Chondrocyte (in vitro differentiated cells): ENCODE measurements at places on chromosomes 3 and 15. TPM values are rescaled to one million over a fixed set of nuclear protein-coding genes. Genes with fewer than 3 reads are reported as not detected.

The STAC gene
- total RNA-seq = 0.07 TPM in 1 of 3 replicates, not detected in the others

DNA sequence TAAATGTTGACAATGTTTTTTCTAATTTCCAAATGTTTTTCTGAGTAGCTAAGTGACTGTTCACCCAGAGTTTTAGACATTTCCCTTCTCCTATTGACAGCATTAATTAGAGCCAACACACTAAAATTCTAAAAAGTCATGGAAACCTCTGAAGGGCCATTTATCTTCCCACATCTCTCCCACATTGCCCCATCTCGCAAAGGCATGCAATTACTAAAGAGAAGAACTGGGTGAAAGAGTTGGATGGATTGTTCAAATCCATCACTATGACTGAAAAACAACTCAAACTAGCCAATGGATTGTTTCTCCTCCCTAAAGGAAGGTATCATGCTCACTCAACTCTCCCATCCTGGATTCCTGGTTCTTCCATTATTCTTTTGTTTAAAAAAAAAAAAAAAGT, 30.0 kb upstream of the PHLDB2 start:
- H3K36me3 ChIP-seq = no peaks in the 10 kb centered on the region
- no peak overlapping the region for H3K27ac ChIP-seq
- H3K27me3 ChIP-seq = no peaks in the 10 kb centered on the region
- no peak for DNase-seq

DNA sequence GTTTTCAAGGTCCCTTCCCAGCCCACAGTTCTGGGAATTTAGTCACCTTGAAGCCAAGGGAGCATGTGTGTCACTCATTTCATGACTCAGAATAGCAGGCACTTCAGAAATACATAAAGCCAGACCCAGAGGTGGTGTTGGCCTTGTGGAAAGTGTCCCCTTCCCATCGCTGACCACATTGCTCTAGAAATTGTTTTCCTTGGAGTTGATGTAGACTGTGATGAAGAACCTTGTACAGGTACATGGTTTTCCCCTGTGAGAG, 158.8 kb downstream of the SLCO3A1 start:
- peaks cover 10% of the 10 kb centered on the region for H3K27me3 ChIP-seq
- DNase-seq = no peak
- H3K27ac ChIP-seq = no peak overlapping the region
- H3K4me1 ChIP-seq = no peaks in the 10 kb centered on the region
- H3K36me3 ChIP-seq = no peaks in the 10 kb centered on the region
- no peak overlapping the region for H3K4me3 ChIP-seq

GRCh38 chr15:97143592-97144376, 813.3 kb downstream of the NR2F2 start:
- DNase-seq = no peak
- H3K36me3 ChIP-seq = no peaks in the 10 kb centered on the region
- no peaks in the 10 kb centered on the region for H3K27me3 ChIP-seq
- H3K4me3 ChIP-seq = no peak overlapping the region

The GP9 gene
- total RNA-seq = not detected in 3 replicates

The SIDT1 gene
- total RNA-seq = not detected in 3 replicates

The HOMER2 gene
- 5.9 to 6.9 TPM (median 6.1 TPM) in 3 replicates for total RNA-seq

DNA sequence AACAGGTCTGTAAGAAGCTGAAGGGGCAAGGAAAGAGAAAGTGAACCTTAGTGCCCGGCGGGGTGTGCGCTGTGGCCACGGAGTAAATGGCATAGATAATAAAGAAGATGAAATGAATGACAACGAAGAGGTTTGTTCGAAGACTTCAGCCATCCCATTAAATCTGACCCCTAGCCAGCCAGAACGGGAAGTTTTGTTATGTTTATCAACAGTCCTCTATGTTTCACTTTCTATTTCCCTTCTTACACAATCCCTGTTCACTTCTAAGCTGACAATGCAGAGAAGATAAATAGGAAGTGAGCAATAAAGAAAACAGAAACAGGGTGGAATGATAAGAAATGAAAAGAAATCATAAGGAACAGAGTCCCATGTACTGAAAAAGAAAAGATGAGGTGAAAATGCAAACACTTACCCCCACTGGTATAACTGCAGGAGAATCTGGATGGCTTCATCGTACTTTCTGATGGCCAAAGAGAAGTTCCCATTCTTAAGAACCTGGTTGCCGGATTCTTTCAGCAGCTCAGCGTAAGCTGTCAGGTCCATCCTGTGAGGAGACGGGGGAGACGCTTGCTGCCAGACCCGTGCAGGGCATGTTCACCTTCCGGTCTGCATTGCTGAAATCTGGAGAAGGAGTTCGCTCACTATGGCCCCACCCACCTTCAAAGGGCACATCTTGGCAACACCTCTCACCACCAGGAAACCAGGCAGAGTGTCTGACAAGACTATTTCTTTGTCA, 36.8 kb downstream of the TRANK1 start:
- no peak for DNase-seq
- H3K36me3 ChIP-seq = peaks cover 4% of the 10 kb centered on the region
- no peaks in the 10 kb centered on the region for H3K27me3 ChIP-seq
- H3K4me1 ChIP-seq = peaks cover 23% of the 10 kb centered on the region
- H3K4me3 ChIP-seq = peak overlapping the region; percentile 44

DNA sequence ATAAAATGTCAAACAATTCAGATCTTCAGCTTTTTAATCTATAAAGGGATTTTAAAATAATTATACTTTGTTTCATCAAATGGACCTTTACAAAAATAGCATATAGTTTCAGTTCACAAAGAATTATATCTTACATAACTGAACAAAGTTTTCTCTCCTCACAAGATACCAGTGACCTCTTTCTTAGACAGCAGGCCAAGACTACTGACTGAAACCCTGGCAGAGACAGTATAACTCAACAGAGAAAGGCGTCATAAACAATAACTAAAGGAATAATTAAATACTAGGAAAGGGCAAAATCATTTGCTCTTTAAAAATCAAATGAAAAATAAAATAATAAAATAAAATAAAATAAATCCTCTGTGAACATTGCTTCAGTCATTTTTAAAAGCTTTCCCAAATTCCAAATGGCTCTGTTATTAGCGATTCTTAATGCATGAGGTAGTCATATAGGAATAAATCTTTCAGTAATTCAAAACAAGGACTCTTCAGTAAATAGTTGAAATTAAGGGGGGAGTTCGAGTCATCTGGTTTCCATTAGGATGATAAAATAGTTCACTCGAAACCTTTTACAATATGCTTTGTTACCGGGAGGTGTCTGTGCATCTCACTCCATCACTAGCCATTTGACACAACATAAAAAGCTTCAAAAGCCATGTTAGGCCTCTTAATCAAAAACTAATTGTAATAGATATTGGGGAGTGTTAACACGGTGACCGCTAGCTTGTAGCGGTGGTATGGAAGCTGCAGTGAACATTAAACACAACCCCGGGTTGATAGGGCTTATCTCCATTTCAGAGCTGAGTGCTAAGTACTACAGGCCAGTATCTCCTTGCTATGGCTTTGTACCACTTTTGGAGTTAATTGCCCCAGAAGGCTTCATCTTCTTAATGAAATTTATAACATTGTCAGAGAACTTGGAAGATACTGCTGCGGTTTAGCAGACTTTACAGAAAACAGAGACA, 142.9 kb upstream of the NR2F2 start:
- H3K36me3 ChIP-seq = peaks cover 1% of the 10 kb centered on the region
- H3K4me1 ChIP-seq = no peaks in the 10 kb centered on the region
- no peak overlapping the region for H3K4me3 ChIP-seq
- DNase-seq = no peak
- no peaks in the 10 kb centered on the region for H3K27me3 ChIP-seq

DNA sequence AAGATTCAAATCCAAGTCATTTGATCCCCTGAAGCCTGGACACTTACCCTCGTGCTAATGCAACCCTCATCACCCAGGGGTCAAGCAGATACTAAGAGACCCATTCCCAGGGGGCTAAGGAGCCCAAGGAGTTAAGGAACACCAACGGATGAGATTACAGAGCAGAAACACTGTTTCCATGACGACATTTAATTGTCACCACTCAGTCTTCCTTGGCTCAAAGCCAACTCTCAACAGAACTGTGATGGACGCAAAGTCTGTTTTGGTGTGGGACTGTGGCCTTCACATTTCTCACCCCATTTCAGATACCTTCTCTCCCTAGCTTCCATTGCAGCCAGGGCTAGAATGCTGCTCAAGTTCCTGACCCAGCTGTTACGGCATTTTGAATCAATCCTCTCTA, 383.5 kb upstream of the WNT5A start:
- no peaks in the 10 kb centered on the region for H3K4me1 ChIP-seq
- DNase-seq = no peak
- no peak overlapping the region for H3K4me3 ChIP-seq
- H3K27me3 ChIP-seq = no peaks in the 10 kb centered on the region
- no peak overlapping the region for H3K27ac ChIP-seq

GRCh38 chr15:83380682-83381081, 66.5 kb upstream of the SH3GL3 start:
- peaks cover 4% of the 10 kb centered on the region for H3K27me3 ChIP-seq
- no peak for DNase-seq
- no peak overlapping the region for H3K4me3 ChIP-seq
- H3K27ac ChIP-seq = no peak overlapping the region
- peaks cover 7% of the 10 kb centered on the region for H3K4me1 ChIP-seq

DNA sequence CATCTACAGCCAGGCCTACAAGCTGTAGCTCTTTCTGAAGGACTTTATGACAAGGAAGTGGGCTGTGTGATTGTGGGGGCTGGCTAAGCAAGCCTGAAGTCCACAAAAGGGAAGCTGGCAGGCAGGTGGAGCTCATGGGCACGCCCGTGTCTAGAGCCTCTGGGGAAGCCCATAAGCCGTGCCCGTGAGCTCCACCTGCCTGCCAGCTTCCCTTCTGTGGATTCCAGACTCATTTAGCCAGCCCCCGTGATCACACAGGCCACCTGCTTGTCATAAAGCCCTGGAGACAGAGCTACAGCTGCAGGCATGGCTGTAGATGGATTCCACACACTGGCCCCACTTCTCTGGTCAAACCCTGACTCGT, 15.2 kb downstream of the EFCC1 start:
- peaks cover 5% of the 10 kb centered on the region for H3K27me3 ChIP-seq
- DNase-seq = no peak
- peaks cover 5% of the 10 kb centered on the region for H3K4me1 ChIP-seq
- H3K36me3 ChIP-seq = no peaks in the 10 kb centered on the region

DNA sequence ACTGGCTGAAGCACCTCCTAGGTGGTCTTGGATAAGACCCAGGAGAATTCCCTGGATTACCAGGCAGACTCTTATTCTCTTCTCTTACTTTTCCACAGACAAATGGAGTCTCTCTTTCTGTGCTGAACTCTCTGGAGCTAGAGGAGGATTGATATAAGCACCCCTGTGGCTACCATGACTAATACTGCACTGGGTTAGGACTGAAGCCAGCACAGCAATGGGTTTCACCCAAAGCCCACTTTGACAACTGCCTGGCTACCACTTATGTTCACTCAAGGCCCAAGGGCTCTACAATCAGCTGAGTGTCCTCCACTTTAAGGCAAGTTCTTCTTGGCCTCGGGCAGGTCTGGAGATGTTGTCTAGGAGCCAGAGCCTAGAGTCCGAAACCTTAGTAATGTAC, 225.5 kb downstream of the DIPK2A start:
- H3K4me1 ChIP-seq = no peaks in the 10 kb centered on the region
- no peaks in the 10 kb centered on the region for H3K27me3 ChIP-seq
- H3K36me3 ChIP-seq = peaks cover 14% of the 10 kb centered on the region
- H3K4me3 ChIP-seq = no peak overlapping the region

The CKMT1B gene
- total RNA-seq = not detected in 3 replicates

DNA sequence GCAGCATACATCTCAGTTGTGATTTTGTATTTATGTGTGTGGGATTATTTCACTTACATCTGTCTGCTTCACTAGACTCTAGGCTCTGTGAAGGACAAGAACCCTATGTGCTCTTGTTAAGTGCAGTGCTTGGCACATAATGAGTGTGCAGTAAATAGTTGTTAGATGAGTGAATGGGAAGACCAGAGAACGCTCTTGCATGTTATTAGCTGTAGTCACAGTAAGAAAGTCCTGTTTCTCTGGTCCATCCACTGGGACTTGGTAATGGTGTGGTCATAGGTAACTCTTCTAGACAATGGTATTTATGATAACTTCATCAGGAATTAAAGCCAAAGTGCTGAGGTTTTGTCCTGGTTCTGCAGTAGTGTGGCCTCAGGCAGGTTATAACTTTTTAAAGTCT, 1.4 kb upstream of the AQP9 start:
- no peak overlapping the region for H3K4me3 ChIP-seq
- peaks cover 43% of the 10 kb centered on the region for H3K27me3 ChIP-seq
- no peak for DNase-seq
- H3K4me1 ChIP-seq = no peaks in the 10 kb centered on the region
- no peaks in the 10 kb centered on the region for H3K36me3 ChIP-seq
- no peak overlapping the region for H3K27ac ChIP-seq

The EPB42 gene
- total RNA-seq = not detected in 3 replicates

The CHAC1 gene
- total RNA-seq = 2.8 to 78.5 TPM (median 77.6 TPM) in 3 replicates

DNA sequence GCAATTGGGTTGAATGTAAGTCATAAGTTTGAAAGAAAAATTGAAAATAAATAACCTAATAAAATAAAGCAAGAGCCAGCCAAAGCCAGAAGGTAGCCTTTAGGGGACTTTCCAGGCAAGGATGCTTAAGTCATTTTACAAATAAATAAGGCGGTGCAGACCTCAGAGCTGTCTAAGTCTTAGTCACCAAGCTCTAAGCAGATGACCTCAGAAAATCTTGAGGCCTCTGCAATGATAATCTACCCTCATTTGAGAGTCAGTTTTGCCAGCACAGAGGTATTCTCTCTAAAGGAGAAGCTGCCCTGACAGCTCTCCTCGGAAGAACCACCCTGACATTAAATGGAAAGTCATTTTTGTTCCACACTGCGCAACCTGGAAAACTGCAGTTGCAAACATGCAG, 113.9 kb downstream of the OXNAD1 start:
- peaks cover 7% of the 10 kb centered on the region for H3K4me1 ChIP-seq
- no peaks in the 10 kb centered on the region for H3K27me3 ChIP-seq
- H3K36me3 ChIP-seq = peaks cover 10% of the 10 kb centered on the region
- H3K4me3 ChIP-seq = no peak overlapping the region

- H3K4me3 ChIP-seq = no peak overlapping the region
- peak overlapping the region; percentile 85 for H3K27ac ChIP-seq
- peaks cover 81% of the 10 kb centered on the region for H3K4me1 ChIP-seq
- DNase-seq = no peak
- no peaks in the 10 kb centered on the region for H3K27me3 ChIP-seq
These were observed 35.8 kb downstream of the BTD start for GRCh38 chr3:15637131-15637951.

The SPSB4 gene
- total RNA-seq = 1.9 to 2.7 TPM (median 2.4 TPM) in 3 replicates

GRCh38 chr3:161452179-161452578, 44.4 kb upstream of the OTOL1 start:
- H3K27ac ChIP-seq = no peak overlapping the region
- no peaks in the 10 kb centered on the region for H3K27me3 ChIP-seq
- peaks cover 3% of the 10 kb centered on the region for H3K4me1 ChIP-seq
- H3K4me3 ChIP-seq = no peak overlapping the region
- DNase-seq = no peak

DNA sequence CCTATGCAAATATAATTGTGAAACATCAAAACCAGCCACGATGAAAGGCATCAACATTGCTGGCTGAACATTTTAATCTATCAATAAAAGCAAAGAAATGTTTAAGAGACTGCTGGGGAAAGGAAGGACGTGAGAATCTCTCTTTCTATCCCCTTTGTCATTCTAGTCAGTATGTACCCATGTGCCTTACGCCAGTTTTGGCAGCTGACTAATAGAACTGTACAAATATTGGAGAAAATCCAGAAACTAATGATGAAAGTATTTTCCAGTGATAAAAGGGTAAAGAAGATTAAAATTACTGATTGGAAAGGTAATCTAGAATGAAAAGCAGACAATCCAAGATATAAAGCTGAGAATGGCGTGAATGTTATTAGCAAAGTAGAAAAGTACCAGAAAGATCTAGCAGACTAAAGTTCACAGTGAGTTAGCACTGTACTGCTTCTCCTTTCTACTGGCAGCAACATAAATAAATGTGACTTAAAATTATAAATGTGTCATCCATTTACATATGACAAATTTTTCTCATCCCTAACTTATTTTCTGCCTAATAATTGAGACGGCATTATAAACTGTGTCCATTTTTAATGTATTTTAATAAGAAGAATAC, 401.9 kb upstream of the CNTN4 start:
- H3K4me1 ChIP-seq = no peaks in the 10 kb centered on the region
- H3K27ac ChIP-seq = no peak overlapping the region
- H3K4me3 ChIP-seq = no peak overlapping the region
- no peak for DNase-seq

The TRA2B gene
- 75.7 to 117 TPM (median 85.8 TPM) in 3 replicates for total RNA-seq
